ENCODE measurements at places on chromosomes 12 and 14. TPM values are rescaled to one million over a fixed set of nuclear protein-coding genes. Genes with fewer than 3 reads are reported as not detected.

EIF2S3B gene
- total RNA-seq = 0.45 TPM

REP15 gene
- total RNA-seq = 4.3 TPM

ACSM4 gene
- not detected for total RNA-seq

RPL10L gene
- not detected for total RNA-seq

DCP1B gene
- 16.9 TPM for total RNA-seq

A2ML1 gene
- 0.06 TPM for total RNA-seq

KRT74 gene
- not detected for total RNA-seq

GRCh38 chr12:32881107-32881506 lies 15.5 kb downstream of the PKP2 start:
- no peaks in the 10 kb centered on the region for H3K36me3 ChIP-seq
- H3K27ac ChIP-seq = no peak overlapping the region
- no peaks in the 10 kb centered on the region for H3K4me1 ChIP-seq

DNA sequence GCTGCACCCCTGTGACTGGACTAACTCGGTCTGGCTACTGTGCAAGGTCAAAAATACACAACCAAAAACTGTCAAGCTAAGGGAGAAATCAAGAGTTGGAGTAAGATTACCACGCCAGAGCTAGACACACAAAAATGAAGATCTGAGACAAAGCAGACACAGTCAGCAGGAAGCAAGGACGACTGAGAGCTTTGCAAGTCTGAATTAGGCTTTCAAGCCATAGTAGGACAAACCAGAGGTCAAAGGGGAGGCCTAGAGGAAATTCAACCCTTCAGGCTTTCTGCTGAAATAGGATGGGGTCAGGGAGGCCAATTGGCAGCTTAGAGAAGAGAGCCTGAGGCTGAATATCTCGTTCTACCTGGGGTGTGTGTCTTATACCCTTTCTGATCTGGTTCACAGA lies 117.3 kb downstream of the LLPH start:
- H3K27ac ChIP-seq = no peak overlapping the region
- no peaks in the 10 kb centered on the region for H3K4me1 ChIP-seq
- no peaks in the 10 kb centered on the region for H3K27me3 ChIP-seq
- H3K36me3 ChIP-seq = no peaks in the 10 kb centered on the region

DNA sequence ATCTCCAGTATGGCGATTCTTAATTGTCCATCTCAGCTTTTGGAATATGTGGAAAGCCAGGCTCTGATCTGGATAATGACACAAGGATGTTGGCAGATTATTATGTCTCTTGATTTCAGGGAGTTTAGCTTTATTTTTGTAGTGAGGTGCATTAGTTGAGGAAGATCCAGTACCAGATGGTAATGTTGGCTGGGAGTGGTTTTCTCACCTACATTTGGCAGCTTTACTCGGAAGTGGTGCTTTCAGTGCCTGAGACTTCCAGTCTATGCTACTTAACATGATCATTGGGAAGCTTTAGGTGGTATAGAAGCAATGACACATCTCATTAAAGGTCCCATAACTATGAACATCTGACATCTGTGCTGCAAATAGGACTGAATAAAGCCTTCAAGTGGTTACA lies 7.5 kb downstream of the SLC15A5 start:
- no peaks in the 10 kb centered on the region for H3K4me1 ChIP-seq
- H3K27ac ChIP-seq = no peak overlapping the region
- no peak for DNase-seq
- H3K4me3 ChIP-seq = no peak overlapping the region
- H3K36me3 ChIP-seq = no peaks in the 10 kb centered on the region

- no peak for DNase-seq
- H3K36me3 ChIP-seq = no peaks in the 10 kb centered on the region
- H3K27ac ChIP-seq = no peak overlapping the region
- H3K4me3 ChIP-seq = no peak overlapping the region
- H3K27me3 ChIP-seq = peaks cover 2% of the 10 kb centered on the region
- no peaks in the 10 kb centered on the region for H3K4me1 ChIP-seq
Observed at GRCh38 chr12:68119250-68119649, 40.3 kb downstream of the IFNG start.

DNA sequence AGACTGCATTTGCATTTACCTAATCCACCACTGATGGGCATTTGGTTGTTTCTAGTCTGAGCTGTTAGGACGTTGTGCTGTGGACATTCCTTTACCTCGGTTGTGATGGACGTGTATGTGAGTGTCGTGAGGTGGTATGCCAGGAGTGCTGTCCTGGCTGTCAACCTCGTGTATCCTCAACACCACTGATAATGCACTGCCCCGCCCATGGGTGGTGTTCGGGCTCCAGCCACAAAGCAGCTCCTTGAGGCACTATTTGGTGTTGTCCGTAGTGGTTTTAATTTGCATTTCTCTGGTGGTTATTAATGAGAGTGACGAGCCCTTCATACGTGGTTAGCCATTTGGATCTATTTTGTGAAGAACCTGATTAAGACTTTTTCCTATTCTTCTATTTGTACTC lies 87.6 kb downstream of the PPP2R5C start:
- no peaks in the 10 kb centered on the region for H3K27me3 ChIP-seq

DNA sequence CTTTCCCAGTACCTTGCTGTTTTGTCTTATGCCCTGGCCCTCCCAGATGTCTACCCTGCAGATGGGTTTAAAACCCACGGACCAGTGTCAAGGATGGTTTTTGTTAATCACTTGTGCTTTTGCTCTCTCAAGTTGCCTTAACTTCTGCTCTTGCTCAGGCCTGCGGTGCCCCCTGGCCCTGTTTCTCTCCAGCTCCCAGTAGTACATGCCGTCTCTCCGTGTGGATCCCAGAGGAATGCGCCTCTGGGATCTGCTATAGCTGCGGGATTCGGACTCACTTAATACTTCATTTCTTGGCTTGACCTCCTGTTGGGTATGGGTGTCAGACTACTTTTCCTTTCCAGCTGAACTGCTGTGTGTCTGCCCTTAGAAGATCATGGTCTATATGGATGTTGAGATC lies 14.5 kb downstream of the PLEKHG3 start:
- no peak overlapping the region for H3K4me3 ChIP-seq
- no peak overlapping the region for H3K27ac ChIP-seq
- peaks cover 11% of the 10 kb centered on the region for H3K4me1 ChIP-seq
- no peaks in the 10 kb centered on the region for H3K36me3 ChIP-seq
- no peak for DNase-seq
- no peaks in the 10 kb centered on the region for H3K27me3 ChIP-seq

- no peaks in the 10 kb centered on the region for H3K27me3 ChIP-seq
- H3K27ac ChIP-seq = no peak overlapping the region
- no peak for DNase-seq
- no peaks in the 10 kb centered on the region for H3K4me1 ChIP-seq
- H3K4me3 ChIP-seq = no peak overlapping the region
Observed at GRCh38 chr12:102388469-102388868, 91.9 kb downstream of the IGF1 start.

GRCh38 chr14:103223818-103224352 lies 100.6 kb downstream of the TNFAIP2 start:
- no peak overlapping the region for H3K27ac ChIP-seq
- no peaks in the 10 kb centered on the region for H3K27me3 ChIP-seq
- H3K4me3 ChIP-seq = no peak overlapping the region
- no peaks in the 10 kb centered on the region for H3K4me1 ChIP-seq
- no peak for DNase-seq

DNA sequence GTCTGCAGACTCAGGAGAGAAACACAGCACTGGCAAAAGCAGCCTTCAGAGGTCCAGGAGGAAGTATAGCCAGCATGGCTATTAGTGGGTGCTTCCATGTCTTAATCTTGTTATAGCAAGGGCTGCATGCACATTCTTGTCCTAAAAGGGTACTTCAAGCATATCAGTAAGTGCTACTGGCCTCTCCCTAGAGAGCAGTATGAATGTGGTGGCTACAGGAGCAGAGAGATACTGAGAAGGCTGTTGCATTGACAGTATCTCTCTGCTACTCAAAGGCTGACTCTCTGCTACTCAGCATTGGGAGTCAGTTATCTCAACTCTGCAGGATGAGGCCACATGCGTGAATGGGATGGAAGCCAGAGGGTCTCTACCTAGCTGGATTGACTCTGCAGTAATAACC lies 2.0 kb downstream of the GARIN6 start:
- no peaks in the 10 kb centered on the region for H3K27me3 ChIP-seq
- DNase-seq = no peak
- H3K4me1 ChIP-seq = no peaks in the 10 kb centered on the region
- H3K4me3 ChIP-seq = no peak overlapping the region

GRCh38 chr14:72597252-72598233 lies 296.4 kb downstream of the DPF3 start:
- no peak for DNase-seq
- H3K27me3 ChIP-seq = no peaks in the 10 kb centered on the region
- H3K4me1 ChIP-seq = no peaks in the 10 kb centered on the region
- H3K4me3 ChIP-seq = no peak overlapping the region
- no peaks in the 10 kb centered on the region for H3K36me3 ChIP-seq

- H3K27me3 ChIP-seq = no peaks in the 10 kb centered on the region
- no peaks in the 10 kb centered on the region for H3K4me1 ChIP-seq
- no peak for DNase-seq
- peaks cover 6% of the 10 kb centered on the region for H3K36me3 ChIP-seq
- no peak overlapping the region for H3K27ac ChIP-seq
Observed at GRCh38 chr12:121334513-121335343, 17.5 kb downstream of the ANAPC5 start.

DNA sequence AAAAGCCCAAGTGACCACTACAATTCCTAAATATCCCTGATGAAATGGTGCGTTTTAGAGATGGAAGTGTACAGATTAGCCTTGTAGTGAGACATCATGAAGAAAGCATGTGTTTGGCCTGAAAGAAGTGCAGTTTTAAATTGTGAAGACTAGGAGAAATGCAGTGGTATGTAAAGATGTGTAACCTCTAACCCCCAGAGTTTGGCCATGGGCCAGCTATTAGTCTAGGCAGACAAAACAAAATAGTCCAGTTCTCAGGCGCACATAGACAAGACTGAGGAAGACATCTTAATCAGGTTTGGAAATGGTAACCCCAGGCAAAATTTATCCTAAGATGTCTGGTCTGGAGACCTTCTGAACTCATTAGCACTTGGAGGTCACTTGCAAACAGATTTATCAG lies 23.4 kb downstream of the WBP11 start:
- H3K27ac ChIP-seq = no peak overlapping the region
- H3K4me3 ChIP-seq = no peak overlapping the region
- DNase-seq = no peak
- H3K27me3 ChIP-seq = no peaks in the 10 kb centered on the region
- no peaks in the 10 kb centered on the region for H3K36me3 ChIP-seq
- H3K4me1 ChIP-seq = peaks cover 4% of the 10 kb centered on the region

DNA sequence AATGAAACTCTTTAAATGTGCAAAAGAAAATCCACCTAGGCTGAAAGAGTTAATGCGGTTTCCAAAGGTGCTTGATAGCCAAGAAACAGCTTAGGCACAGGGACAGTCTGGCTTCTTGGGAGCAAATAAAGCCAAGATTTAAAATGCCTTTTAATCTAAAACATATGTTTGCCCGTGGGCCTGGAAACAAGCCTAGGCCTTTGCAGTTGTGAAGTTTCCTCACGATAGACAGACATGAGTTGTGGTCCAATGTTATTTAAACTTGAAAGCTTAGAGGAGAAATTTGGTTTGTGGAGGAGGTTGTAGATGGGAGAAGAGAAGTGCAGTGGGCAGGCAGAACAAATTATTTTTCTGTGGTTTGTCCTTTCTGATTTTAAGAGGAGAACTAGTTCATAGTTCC lies 29.8 kb downstream of the PROX2 start:
- H3K27ac ChIP-seq = no peak overlapping the region
- H3K27me3 ChIP-seq = no peaks in the 10 kb centered on the region
- no peak overlapping the region for H3K4me3 ChIP-seq
- no peaks in the 10 kb centered on the region for H3K36me3 ChIP-seq

- no peaks in the 10 kb centered on the region for H3K36me3 ChIP-seq
- no peak for DNase-seq
- H3K27me3 ChIP-seq = no peaks in the 10 kb centered on the region
- no peaks in the 10 kb centered on the region for H3K4me1 ChIP-seq
- no peak overlapping the region for H3K27ac ChIP-seq
- H3K4me3 ChIP-seq = no peak overlapping the region
Observed at GRCh38 chr12:67239061-67239460, 30.1 kb upstream of the CAND1 start.

DNA sequence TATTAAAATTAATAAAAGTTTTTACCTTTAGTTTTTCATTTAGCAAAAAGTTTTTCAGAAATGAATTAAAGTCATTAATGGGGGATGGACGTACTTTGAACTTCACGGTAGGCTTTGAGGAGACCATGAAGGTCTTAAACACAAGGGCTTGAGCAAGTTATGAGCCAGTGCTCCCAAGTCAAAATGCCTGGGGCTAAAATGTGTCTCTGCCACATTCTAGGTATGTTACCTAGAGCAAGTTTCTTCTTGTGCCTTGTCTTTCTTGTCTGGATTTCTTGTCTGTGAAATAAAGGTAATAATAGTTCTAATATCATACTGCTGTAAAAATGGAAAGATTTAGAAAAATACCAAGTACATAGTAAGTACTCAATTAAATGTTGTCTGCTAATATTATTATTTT lies 132.7 kb upstream of the USP15 start:
- H3K27ac ChIP-seq = no peak overlapping the region
- no peaks in the 10 kb centered on the region for H3K27me3 ChIP-seq
- no peaks in the 10 kb centered on the region for H3K36me3 ChIP-seq
- no peak overlapping the region for H3K4me3 ChIP-seq
- no peak for DNase-seq

GRCh38 chr12:115636546-115636945 lies 640.9 kb downstream of the MED13L start:
- H3K4me3 ChIP-seq = no peak overlapping the region
- H3K27ac ChIP-seq = no peak overlapping the region
- H3K27me3 ChIP-seq = no peaks in the 10 kb centered on the region
- no peak for DNase-seq
- no peaks in the 10 kb centered on the region for H3K36me3 ChIP-seq

- no peaks in the 10 kb centered on the region for H3K4me1 ChIP-seq
- no peaks in the 10 kb centered on the region for H3K36me3 ChIP-seq
- H3K4me3 ChIP-seq = no peak overlapping the region
- no peaks in the 10 kb centered on the region for H3K27me3 ChIP-seq
Observed at GRCh38 chr12:45587877-45588533, 141.5 kb upstream of the ARID2 start.

GRCh38 chr14:59925797-59926196 lies 5.9 kb downstream of the LRRC9 start:
- no peaks in the 10 kb centered on the region for H3K36me3 ChIP-seq
- no peak overlapping the region for H3K4me3 ChIP-seq
- H3K27ac ChIP-seq = no peak overlapping the region
- no peaks in the 10 kb centered on the region for H3K4me1 ChIP-seq
- H3K27me3 ChIP-seq = no peaks in the 10 kb centered on the region
- DNase-seq = no peak
